Stimulated activated CD4-positive, alpha-beta T cell treated with anti-CD3 and anti-CD28 coated beads, Interleukin-2, amount 100 ng/mL, for 24 hours (primary cell): ENCODE measurements at places on chromosomes 5 and 9.

GRCh38 chr5:30930736-30931135 lies 262.8 kb upstream of the CDH6 start:
- no peak for DNase-seq

DNA sequence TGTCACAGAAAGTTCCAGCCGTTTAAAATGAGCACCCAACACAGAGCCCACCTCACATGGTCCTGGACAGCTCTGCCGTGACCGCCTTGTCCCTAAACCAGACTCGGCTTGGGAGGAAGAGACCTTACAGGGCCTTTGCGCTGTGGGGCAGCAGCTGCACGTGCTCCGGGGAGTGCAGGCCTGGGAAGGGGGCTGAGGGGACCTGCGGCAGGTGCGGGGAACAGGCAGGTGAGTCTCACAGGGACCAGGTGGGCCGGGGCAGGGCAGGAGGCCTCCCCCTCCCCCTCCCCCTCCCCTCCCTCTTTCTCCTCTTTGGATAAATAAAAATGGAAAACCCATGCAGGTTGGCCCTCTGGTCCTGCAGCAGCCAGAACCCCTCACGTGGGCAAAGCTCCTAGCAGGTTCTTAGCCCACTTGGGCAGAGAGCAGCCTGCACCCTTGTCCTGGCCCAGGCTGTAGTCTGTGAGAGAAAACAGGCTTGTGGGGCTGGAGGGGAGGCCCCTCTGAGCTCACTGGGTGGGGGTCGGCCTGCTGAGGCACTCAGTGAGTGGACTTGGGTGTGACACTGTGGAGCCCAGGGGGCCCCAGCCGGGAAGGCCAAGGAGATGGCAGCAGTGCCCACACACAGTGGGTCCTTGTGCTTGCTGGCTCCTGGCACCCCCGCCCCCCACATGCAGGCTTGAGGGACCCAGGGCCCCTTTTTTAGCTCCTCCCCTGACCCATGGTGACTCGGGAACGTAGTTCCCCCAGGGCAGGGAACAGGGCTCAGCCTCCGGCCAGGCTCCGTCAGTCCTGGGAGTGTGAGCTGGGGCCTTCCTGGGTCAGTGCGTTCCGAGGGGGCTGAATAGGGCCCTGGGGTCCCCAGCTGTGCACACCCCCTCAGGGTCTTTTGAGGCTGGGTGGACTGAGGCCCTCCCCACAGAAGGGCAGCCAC lies 40.0 kb upstream of the CACNA1B start:
- no peak for DNase-seq

- DNase-seq = no peak
Observed at GRCh38 chr9:36974731-36975130, 59.3 kb downstream of the PAX5 start.

DNA sequence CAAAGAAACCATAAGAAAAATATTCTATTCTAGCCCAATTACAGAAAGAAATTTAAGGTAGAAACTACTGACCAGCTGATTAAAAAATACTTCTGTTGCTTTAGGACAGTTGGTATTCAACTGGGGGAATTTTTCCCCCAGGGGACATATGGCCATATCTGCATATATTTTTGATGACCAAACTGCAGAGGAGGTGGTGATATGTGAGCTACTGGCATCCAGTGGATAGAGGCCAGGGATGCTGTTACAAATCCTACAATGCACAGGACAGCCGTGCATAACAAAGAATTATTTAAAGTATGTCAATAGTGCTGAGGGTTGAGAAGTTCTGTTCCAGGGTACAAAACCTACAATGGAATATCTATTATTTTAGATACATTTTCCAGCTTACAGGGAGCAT lies 24.0 kb downstream of the ZFR start:
- no peak for DNase-seq

DNA sequence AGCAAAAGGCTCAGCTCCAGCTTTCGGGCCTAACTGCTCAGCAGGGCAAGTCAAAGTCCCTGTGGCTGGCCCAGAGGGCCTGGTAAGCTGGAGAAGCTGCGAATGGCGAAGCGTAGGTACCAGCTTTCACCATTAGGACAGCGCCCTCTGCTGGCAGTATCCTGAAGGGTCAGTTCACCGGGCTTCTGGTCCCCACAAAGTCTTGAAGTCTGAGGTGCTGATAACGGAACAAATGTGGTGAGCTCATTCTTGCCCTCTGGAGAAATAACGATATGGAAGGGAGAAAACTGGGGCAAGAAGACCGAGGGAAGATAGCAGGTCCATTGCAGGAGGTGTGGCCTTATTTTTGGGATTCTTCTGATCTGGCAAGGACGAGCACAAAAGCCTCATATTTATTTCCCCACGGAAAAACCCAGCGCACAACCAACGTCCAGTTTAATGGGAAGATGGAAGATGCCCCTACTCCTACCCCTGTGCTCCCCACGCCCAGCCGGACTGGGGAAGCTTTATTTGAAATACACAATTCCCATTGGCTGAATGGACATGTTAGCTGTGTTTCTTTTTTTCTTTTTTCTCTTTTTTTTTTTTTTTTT lies 7.2 kb downstream of the SOWAHA start:
- DNase-seq = peak; percentile 95

GRCh38 chr9:104780796-104781395 lies 17.0 kb downstream of the NIPSNAP3B start:
- DNase-seq = no peak

DNA sequence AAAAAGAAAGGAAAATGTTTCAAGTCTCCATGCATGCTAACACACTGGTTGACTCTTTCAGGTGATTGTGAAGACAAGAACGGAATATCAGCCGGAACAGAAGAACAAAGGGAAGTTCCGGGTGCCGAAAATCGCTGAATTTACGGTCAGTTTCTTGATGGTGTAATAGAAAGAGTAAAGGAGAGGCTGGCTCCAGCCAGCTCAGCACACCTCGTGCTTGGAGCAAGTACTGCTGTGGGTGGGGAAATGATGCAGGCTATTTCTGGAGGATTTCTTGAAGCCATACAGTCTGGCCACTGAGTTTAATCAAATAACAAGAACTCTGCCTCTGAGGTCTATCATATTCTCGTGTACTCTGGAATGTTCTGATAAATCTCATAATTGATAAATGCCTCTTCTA lies 18.7 kb downstream of the NSG2 start:
- DNase-seq = no peak

GRCh38 chr9:105859428-105860091 lies 165.2 kb downstream of the TMEM38B start:
- DNase-seq = no peak

DNA sequence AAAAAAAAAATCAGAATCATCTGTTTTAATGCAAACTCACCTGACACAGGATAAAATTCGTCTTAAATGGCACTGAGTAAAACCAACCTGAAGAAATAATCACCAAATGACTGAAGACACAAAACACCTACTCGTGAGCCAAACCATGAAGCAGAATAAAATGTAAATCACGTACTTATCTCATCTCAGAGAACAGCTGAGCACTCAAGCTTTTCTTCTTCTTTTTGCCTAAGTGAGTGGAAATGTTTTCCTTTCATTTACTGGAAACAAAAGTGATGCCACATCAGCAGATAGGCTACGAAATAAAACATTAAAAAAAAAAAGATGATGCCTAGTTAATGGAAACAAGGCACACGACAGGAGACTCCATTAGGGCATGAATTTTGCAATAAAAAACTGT lies 36.4 kb downstream of the ATPSCKMT start:
- no peak for DNase-seq

GRCh38 chr5:98941131-98941883 lies 12.5 kb upstream of the CHD1 start:
- no peak for DNase-seq

- DNase-seq = no peak
Observed at GRCh38 chr5:152711801-152712388, 306.8 kb upstream of the NMUR2 start.

- no peak for DNase-seq
Observed at GRCh38 chr9:133182151-133182550, 18.4 kb upstream of the GBGT1 start.

DNA sequence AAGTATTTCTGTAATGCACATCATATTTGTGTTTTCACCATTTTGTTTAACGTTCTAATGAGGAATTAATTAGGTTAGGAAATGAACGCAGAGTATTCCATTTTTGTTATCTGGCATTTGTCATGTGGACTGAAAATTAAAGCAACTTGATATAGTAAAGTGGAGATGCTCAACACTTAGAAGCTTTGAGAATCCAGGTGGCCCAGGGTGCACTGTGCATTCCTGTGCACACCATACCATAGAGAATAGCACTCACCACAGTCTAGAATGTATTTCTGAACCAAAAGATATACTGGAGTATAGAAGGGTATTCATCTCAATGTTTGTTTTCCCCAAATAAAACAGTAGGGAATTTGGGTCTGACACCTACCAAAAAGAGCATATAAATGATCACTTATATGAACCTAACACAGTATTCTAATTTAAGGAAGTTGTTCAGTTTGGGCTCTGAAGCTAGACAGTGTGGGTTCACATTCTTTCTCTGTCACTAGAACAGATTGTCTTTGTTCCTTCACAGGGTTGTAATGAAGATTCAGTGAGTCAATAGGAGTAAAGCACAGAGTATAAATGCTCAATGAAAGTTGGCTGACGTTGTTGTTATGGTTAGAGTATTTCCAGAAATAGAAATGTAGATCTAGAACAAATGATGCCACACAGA lies 125.6 kb upstream of the DMRT1 start:
- DNase-seq = no peak

DNA sequence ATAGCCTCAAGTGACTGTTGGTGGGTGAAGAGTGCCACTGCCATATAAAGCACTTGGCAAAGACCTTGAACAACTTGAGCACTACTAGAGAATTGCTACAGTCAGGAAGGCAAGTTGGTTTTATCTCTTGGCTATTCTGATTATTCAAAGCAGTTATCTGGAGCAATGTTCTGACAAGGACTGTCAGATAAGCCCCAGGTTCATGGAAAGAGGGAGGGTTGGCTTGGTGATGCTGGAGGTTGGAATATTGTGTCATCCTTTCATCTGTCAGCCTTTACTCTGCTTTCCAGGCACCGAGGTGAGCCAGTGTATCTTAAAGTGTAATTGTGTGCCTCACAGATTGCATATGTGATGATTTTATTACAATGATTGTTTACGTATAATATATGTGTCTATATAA lies 548.4 kb upstream of the ZNF608 start:
- DNase-seq = no peak

DNA sequence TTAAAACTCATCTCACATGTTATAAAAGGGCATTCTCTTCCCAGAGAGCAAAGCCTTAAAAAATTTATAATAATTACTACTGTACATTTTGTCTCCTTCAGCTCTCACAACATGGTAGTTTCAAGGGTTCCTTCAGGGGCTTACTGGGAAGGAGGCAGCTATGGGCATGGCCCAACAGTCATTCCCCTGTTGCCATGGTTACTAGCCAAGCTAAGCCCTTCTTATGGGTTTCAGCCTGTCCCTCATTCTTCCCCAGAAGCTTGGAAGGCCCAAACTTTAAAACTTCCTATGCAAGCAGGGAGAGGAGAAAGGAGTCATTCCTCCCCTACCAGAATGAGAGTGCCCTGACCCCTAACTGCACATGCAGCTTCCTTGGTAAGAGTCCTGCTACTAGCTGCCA lies 82.2 kb upstream of the CNTLN start:
- DNase-seq = no peak

DNA sequence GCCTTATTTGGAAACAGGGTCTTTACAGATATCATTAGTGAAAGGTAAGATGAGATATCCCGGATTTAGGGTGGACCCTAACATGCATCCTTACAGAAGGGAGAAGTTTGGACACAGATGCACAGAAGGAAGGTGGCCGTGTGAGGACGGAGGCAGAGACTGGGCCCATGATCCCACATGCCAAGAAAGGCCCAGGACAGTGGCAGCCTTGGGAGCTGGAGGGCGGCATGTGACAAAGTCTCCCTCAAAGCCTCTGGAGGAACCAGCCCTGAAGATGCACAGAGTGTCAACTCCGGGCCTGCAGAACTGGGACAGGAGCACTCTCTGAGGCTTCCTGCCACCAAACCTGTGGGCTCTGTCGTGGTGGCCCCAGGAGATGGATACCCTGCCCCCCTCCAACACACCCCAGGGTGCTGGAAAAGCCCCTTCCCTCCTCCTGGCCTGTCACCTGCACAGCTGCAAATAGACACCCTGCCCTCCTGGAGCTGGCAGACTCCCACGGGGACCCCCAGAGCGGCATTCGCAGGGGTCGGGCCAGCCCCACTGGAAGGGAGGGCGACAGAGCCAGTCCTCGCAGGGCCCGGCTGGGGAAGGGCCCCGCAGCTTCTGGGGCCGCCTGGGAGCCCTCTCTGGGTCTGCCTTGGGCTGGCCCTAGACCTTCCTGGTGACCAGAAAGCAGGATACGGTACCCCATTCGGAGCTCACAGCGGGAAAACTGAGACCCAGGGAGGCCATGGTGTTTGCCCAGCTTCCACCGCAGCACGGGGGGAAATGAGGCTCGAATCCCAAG lies 7.9 kb downstream of the NACC2 start:
- no peak for DNase-seq

GRCh38 chr9:18382243-18382642 lies 91.7 kb upstream of the ADAMTSL1 start:
- DNase-seq = no peak

DNA sequence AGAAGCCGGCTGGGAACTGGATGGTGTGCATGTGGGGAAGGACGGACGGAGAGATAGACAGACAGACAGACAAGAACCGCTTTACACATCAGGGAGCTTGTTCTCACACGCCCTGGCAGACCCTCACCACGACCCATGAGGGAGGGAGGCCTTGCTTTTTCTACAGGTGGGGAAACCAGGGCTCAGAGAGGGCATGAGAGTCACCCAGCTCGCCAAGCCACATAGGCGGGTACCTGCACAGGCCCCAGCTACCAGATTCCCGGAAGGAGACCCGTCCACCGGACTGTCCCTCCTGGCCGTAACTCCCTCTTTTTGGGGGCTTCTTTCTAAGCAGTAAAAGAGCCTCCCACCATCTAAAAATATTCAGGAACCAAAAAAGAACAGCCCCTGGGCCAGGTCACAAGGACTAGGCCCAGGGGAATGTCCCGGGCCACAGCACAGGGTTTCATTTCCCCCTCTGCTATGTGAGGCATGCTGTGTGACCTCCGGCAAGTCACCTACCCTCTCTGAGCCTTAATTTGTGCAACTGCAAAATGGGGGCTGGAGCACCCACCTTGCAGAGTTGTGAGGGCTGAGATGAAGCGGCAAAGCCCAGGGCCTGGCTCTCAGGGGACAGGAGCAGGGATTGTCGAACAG lies 84.4 kb upstream of the SARDH start:
- no peak for DNase-seq

- no peak for DNase-seq
Observed at GRCh38 chr9:93124793-93125192, 9.3 kb downstream of the NINJ1 start.
